ENCODE measurements at places on chromosomes 2 and 18. TPM values are rescaled to one million over a fixed set of nuclear protein-coding genes. Genes with fewer than 3 reads are reported as not detected.

The ANKRD29 gene
- total RNA-seq = 6.1 TPM

The AMER3 gene
- total RNA-seq = under 0.01 TPM

The C2orf81 gene
- total RNA-seq = 0.30 TPM

The CRYGC gene
- not detected for total RNA-seq

The LINC00305 gene
- not detected for total RNA-seq
